ENCODE measurements at places on chromosomes 3 and 15.

DNA sequence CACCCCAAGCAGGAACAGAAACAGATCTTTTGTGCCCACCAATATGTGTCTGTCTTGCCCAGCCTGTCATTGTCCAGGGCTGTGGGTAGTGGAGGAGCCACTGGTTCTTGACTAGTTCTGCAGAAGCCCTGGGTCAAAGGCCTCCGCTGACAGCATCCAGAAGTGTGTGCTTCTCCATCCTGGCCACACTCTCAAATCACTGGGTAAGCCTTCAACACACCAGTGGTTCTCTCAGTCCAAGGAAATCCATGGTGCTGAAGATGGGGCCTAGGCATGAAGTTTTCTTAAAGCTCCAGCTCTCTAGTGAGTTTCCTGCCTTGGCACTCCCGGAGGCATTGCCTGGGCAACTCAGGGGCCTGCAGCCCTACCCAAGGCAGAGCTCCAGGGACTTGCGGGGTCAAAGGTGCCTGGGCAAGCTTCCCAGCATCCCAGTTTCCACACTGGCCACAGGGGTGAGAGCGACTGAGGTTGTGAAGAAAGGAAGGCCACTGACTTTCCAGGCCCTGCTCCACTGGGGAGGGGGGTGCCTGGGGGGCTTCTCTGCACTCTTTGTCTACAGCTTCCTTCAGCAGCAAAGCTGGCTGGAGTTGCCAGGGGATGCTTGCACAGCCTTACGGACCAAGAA, 37.9 kb upstream of the RPL32 start:
- DNase-seq = no peak

- DNase-seq = no peak
Measured at GRCh38 chr3:150306906-150307305, 101.2 kb upstream of the TSC22D2 start.

DNA sequence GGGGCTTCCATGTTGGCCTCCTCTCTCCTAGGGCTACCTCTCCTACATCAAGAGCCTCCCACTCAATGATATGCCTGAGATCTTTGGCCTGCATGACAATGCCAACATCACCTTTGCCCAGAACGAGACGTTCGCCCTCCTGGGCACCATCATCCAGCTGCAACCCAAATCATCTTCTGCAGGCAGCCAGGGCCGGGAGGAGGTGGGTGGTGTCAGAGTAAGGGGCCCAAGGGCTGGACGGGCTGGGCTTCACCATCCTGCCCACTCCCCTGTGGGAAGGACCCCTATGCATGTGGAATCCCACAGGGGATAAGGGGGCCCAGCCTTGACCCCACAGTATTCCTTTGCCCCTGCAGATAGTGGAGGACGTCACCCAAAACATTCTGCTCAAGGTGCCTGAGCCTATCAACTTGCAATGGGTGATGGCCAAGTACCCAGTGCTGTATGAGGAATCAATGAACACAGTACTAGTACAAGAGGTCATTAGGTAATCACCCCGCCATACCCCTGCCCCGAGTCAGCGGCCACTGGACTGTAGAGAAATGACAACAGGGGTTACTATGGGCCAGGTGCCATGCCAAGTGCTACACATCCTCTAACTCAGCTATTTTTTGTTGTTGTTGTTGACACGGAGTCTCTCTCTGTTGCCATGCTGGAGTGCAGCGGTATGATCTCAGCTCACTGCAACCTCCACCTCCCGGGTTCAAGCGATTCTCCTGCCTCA, 47.1 kb downstream of the SEMA3G start:
- DNase-seq = no peak

- no peak for DNase-seq
Measured at GRCh38 chr15:48355377-48355776, 24.1 kb downstream of the DUT start.
